ENCODE measurements at places on chromosomes 6 and 20.

- peak; percentile 56 for DNase-seq
Measured at GRCh38 chr20:46253391-46253790, 54.9 kb downstream of the CDH22 start.

- DNase-seq = no peak
Measured at GRCh38 chr6:29596381-29596900, 11.5 kb downstream of the OR2H2 start.

DNA sequence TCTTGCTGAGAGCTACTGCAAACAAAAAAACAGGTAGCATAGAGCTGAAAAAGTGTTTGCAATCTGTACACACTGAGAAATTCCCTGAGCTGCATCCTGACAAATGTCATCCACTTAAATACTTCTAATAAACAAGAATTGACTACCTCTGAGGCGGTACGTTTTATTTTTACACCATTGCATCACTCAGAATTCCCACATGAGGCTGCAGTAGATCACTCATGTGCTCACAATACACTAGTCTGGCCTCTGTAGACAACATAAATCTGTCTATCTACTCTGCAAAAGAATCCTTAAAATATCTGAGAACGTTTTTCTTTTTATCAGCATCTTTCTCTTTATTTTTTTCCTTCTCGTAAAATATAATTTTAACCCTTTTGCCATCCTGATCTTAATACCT is 661.4 kb downstream of the EPHA7 start:
- DNase-seq = no peak

- DNase-seq = no peak
Measured at GRCh38 chr6:20263059-20263458, 50.8 kb upstream of the MBOAT1 start.

DNA sequence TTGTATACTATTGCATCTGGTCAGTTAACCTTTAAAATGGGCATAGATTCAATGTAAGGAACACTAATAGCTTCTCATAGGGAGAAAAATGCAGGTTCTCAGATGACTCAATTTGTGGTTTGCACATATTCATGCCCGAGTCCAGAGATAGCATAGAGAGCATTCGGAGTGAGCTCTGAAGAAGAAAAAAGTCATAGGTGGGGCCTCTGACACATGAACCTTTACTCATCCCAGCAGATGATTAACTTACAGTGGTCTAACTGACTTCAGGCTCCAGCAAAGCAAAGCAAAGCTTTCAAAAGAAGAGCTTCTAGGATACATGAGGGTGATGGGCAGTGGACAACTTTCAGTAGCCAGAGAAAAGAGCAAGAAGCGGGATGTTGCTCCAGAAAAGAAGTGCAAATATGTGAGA is 55.3 kb upstream of the BTN3A2 start:
- no peak for DNase-seq

DNA sequence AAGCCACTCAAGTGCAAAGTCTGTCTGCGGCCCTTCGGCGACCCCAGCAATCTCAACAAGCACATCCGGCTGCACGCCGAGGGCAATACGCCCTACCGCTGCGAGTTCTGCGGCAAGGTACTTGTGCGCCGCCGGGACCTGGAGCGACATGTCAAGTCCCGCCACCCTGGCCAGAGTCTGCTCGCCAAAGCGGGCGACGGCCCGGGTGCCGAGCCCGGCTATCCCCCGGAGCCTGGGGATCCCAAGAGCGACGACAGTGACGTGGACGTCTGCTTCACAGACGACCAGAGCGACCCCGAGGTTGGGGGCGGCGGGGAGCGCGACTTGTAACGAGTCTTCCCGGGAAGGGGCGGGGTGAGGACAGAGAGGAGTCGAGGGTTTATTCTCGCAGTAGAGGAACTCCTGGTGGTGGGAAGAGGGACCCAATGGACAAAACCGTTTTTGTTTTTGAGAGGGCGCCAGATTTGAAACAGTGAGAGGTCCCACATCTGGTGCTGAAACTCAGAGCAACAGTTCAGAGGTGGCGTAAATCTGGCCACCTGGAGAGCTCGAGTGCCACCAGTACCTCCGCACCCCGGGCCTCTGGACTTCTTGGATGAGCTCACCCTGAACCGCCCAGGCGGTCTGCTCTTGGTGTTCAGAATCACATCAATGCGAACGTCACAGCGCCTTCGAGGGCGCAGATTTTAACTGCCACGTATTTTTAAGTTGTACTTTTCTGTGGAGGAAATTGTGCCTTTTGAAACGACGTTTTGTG is 8.0 kb downstream of the PRDM13 start:
- DNase-seq = peak; percentile 38

- no peak for DNase-seq
Measured at GRCh38 chr20:50730765-50731054, 670 bp upstream of the PARD6B start.

DNA sequence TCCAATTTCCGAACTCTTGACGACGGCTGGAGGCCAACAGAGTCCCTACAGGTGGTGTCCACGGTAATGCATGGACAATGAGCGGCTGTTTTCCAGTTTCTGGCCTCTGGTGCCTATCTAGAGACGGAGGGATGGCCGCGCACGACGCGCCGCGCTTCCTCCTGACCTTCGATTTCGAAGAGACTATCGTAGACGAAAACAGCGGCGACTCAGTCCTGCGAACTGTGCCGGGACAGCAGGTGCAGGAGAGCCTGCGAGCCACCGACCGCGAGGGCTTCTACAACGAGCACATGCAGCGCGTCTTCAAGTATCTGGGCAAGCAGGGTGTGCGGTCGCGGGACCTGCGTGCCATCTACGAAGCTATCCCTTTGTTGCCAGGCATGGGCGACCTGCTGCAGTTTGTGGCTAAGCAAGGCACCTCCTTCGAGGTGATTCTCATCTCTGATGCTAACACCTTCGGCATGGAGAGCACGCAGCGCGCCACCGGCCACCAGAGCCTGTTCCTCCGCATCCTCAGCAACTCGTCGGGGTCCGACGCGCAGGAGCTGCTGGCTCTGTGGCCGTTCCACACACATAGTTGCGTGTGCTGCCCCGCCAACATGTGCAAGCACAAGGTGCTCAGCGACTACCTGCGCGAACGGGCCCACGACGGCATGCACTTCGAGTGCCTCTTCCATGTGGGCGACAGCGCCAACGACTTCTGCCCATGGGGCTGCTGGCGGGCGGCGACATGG is 169.4 kb downstream of the CDK19 start:
- no peak for DNase-seq

DNA sequence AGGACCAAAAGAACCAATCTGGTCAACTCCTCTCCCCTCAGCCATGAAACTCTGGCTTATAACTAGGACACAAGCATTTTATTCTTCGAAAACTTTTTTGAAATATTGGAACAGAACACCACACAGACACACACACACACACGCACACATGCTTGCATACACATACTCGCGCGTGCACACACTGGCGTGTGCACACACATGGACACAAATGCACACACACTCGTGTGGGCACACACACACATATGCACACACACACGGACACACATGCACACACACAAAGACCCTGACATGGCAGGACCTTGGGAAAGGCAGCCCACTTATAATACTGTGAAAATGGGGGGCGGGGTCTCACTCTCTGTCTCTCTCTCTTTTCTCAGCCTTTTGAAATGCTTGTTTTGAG is 63.9 kb downstream of the TMEM242 start:
- DNase-seq = no peak

GRCh38 chr20:17679941-17680835 is 1.9 kb downstream of the RRBP1 start:
- DNase-seq = peak; percentile 85

DNA sequence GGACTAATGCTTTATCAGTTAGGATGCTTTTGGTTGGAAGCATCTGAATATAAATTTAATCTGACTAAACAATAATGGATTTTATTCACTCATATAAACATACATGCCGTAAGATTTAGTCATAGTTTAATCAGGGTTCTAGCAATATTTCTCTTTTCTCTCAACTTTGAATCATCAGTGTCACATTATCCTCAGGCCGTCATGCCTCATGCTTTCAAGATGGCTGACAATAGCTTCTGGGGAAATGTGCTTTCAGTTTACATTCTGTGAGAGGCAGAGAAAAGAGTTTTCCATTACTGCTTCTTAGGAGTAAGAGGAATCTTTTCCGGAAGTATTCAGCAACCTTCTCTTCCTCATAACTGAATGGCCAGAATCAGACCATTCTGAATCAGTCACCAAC is 162.2 kb downstream of the GJA1 start:
- no peak for DNase-seq

DNA sequence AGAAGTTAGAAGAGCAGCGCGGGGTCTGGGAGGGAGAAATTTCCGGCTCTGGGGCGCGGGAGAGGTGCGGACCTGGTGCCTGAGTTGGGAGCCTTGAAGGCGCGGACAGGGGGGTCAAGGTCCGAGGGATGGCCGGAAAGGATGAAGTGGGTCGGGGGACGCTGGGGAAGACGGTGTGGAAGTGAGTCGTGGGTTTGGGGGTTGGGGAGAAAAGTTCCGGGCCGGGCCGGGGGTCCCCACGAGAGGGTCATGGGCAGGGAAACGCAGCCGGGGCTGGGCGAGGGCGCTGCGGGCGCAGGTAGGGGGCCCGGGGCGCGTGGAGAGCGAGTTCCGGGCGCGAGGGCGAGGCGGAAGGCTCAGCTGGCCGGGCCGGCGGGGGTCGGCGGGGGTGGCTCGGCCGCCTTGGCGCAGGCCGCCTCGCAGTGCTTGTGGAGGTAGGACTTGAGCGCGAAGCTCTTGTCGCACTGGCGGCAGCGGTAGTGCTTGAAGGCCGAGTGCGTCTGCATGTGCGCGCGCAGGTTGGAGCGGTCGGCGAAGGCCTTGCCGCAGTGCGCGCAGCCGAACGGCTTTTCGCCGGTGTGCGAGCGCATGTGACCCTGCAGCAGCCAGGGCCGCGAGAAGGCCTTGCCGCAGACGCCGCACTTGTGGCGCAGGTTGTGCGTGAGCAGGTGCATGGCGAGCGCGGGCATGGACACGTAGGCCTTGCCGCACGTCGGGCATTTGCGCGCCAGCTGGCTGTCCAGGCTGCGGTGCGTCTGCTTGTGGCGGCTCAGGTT is 10.5 kb upstream of the SRXN1 start:
- peak; percentile 62 for DNase-seq

DNA sequence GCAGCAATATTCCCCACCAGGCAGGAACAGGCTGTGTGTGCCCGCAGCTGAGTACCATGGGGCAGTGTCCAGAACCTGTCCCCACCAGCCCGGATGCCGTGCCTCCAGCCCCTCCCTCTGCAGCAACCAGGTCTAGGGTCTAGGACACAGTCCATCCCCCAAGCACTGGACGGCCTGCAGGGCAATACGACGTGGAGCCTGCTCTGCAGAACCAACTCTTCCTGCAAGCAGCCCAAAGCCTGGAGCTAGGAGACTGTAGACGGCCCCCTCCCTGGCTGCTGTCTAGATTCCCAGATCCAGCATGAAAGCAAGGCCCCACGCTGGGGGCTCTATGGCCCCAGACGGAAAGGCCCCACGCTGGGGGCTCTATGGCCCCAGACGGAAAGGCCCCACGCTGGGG is 128.2 kb upstream of the AFDN start:
- no peak for DNase-seq

DNA sequence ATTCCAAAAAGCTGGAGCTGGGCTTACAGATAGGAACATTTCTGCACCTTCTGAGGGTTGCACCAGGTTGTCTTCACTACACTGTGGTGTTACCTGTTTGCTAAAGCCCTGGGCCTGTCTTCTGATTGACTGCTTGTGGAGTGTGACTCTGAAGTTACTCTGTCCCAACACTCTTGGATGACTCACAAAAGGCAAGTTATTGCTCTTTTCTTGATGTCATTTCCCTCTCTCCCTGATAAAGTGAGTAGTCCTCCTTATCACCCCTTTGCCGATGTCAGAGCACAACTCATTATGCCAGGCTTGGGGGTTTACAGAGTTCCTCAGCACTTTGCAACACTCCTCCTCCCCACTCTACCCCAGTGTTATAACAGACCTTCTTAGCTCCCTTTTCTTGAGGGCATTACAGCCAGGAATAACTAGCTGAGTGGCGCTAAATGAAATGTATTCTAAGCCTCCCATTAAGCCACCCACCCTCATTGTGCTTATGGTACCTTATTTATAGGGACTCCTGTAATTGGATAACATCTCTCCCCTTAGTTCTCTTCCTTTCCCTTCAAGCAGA is 36.1 kb upstream of the NKX2-4 start:
- no peak for DNase-seq

GRCh38 chr20:46640044-46640443 is 11.2 kb downstream of the SLC13A3 start:
- DNase-seq = no peak

DNA sequence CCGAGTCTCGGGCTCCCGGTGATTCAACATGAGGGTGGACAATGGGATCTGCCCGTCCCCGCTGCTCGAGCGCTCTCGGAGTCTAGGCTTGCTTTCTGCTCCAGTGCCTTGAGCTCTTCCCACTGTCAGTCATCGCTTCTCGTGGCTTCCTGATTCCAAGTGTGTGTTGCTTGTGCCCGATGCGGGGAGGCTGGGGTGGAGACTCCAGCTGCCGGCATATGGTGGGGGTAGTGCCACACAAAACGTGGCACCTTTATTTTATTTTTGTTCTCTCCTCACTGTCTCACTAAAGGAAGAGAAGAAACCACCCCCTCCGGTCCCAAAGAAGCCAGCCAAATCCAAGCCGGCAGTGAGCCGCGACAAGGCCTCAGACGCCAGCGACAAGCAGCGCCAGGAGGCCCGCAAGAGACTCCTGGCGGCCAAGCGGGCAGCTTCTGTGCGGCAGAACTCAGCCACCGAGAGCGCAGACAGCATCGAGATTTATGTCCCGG is 14.8 kb upstream of the MYL9 start:
- DNase-seq = no peak

GRCh38 chr6:33175436-33176069 is 16.7 kb downstream of the COL11A2 start:
- no peak for DNase-seq

GRCh38 chr20:10225439-10226060 is 6.9 kb downstream of the SNAP25 start:
- DNase-seq = no peak

GRCh38 chr6:13273931-13274706 is 54.2 kb downstream of the TBC1D7 start:
- DNase-seq = peak; percentile 82

DNA sequence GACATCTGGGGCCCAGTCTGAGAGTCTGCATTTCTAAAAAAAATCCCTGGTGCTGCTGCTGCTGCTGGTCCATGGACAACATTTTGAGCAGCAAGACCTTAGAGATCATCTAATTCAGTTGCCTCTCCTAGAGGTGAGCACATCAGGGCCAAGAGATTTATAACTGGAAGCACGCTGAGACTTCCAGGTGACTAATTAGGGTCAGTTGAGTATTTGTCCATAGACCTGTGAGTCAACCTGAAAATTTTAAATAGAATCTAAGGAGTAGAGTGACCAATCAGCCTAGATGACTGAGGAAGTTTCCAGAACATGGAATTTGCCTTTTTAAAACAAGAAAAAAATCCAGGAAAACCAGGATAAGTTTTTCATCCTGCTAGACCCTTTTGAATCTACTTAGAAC is 221.4 kb downstream of the PKHD1 start:
- no peak for DNase-seq

- DNase-seq = peak; percentile 60
Measured at GRCh38 chr20:25226433-25227316, 21.2 kb upstream of the PYGB start.
